Esophagus mucosa (tissue), 1 donor: ENCODE measurements at places on chromosomes 6 and 20. TPM values are rescaled to one million over a fixed set of nuclear protein-coding genes. Genes with fewer than 3 reads are reported as not detected.

PROKR2 gene
- not detected for total RNA-seq

VSX1 gene
- not detected for total RNA-seq

TSPO2 gene
- not detected for total RNA-seq

EPB41L2 gene
- total RNA-seq: 9.1 TPM

SLC22A2 gene
- not detected for total RNA-seq

C20orf202 gene
- 0.24 TPM for total RNA-seq

RNF182 gene
- 0.20 TPM for total RNA-seq

SCRT2 gene
- not detected for total RNA-seq

- ATAC-seq: no peak
These were observed 154.9 kb upstream of the BMP2 start for GRCh38 chr20:6612606-6612923.

DNA sequence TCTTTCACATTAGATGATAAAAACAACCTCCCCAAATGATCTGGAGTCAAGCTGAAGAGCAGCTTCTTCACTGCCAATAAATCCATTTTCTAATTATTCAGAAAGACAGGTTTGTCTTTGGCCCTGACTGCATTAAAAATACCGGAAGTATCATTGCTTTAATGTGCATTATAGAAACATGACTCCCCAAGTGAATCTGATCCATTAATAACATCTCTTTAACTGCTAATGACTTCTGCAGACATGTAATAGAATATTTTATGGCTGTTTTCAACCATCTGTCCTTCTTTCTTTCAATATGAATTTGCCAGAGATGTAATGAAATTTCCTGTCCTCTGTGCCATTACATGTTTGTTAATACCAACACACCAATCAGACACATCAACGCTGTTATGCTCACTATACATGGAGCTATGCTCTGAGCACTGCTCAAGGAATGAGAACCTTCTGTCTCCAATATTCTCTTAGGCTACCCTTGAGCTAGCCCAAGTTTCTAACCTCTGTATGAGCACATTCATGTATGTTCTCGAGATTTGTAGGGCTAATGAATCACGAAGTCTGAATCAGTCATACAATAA is 87.8 kb downstream of the LYRM4 start:
- ATAC-seq: no peak

DNA sequence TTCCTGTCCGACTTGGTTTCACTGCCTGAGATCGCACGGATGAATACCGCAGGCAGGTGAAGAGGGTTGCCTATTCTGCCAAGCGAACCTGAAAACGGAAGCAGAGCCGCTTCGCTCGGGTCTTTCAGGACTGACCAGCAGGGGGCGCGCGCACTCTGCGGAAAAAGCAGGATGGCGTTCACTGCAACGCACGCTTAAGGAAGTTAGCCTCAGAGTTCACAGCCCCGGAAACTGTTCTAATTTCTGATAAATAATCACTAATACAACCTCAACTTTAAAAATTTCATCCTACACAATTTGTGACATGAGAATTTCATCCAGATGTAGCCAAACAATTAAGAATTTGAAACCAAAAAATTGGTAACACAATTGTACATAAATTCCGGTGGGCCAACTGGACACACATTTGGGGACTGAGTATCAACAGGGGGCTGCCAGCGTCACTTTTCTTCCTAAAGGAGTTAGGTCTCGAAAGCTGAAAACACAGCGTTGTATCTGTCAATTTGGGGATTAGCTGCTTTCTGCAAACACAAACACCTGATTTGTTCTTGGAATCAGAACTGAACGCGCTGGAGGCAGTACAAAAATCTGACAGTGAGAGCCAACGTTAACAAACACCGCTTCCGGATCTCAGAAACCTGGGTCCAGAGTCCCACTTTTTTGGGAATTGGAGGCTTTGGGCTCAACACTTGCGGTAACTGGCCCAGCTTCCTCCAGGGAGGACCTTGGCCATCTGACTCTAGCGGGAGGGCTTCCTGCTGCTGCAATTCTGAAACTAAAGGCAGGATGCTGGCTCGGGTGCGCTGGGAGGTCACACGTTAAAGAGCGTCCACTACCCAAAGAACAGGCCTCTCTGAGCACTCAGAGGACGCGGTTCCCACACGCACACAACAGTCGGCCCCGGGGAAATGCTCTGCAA is 8.8 kb downstream of the PXDC1 start:
- ATAC-seq: peak; percentile 77

DNA sequence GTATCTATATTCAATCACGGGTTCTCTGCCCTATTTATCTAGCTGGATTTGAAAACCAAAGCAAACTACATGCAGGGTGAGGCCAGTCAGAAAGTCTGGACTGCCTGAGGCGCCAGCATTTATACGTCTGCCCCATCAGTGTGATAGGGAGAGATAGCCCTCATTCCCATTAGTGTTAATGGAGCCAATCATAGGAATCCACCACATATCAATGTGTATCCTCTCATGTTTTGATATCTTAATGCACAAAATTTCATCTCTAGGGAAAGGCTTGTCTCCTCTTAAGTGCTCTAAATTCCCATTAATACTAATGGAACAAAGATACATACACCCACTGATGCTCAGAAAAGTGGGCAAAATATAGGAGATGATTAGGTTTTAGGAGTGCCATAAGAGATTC is 376.2 kb downstream of the BTBD3 start:
- no peak for ATAC-seq

DNA sequence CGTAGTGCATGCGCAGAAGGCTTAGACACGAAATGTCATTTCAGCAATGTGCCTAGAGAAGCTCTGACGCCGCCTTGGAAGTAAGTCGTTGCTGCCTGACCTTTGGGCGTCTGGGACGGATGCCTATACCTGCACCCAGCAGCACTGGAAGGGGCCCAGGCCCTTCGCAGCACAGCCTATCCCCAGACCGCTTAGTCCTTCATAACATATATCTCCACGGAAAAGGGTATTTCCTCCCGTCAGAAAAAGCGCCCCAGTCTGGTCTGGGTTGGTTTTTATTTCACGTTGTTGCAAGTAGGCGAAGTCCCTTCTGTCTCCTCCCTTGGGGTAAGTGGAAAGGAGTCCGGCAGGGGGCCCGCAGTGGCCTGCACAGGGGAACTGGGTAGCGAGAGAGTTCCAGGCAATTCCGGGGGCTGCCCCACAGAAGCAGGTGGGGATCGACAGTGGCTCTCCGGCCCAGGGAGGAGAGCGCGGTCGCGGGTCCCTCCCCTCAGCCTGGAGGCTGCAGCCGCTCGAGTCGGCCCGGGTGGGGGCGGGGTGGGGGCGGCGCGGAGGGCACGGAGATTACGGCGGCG is 559 bp upstream of the EYA4 start:
- ATAC-seq: no peak

DNA sequence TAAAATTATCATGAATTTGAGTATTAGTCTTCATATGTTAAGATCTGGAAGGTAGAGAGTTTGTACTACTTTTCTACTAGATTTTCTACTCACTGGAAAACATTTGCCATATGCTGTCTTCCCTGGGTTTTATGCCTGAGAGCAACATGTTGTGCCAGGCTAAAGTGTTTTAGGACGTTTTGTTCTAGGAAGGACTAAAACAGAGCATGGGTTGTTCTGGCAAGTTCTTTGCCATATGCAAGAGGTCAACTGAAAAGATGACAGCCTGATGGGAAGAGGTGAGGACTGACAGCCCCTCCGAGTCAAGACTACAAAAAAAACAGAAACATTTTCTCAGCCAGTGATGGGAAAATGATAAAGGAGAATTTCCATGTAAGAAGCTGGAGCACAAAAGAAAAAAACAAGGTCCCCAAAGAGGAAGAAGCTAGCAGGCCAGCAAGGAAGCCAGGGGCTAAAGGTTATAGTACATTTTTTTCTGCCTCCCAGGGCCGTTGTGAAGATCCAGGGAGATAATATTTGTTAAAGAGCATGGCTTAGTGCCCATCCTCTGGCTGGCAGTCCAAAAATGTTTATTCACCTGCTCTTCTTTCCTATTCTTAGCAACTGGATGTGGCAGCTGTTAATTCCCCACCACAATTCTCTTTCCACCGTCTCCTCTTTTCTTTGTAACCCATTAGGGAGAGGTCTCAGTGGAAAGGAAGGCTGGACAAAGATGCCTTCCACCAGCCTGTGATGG is 7.8 kb downstream of the SCGN start:
- ATAC-seq: no peak

- no peak for ATAC-seq
These were observed 628.0 kb downstream of the HTR1B start for GRCh38 chr6:76835293-76835692.

GRCh38 chr6:118350881-118351430 is 197.1 kb upstream of the PLN start:
- ATAC-seq: no peak

DNA sequence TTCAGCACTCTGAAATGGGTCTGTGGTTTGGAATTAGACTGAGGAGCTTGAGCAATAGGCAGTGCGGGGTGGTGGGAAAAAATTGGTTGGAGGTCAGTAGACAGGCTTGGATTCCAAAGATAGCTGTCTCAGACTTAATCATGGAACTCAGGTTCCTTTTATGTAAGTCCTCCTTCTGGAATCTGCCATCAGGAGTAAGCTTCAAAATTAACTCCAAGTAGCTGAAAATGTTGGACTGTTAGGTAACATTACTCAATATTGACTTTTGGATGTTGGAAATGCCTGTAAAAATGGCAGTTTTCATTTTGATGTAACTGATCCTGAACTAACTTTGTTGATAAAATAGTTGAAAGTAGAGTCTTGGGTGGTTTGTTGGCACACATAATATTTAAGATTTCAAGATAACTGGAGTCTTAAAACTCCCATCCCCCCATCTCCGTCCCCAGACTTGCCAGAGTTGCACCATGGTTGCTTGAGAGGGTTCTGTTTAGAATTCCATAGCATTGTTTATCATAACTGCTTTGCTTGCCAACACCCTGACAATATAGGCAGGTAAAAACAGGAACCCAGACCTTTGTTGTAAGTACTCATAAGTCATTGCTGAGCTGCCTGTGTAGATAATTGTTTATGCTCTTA is 83.0 kb downstream of the PHF20 start:
- ATAC-seq: no peak

GRCh38 chr6:20605581-20605980 is 71.3 kb downstream of the CDKAL1 start:
- peak; percentile 31 for ATAC-seq

- no peak for ATAC-seq
These were observed 32.4 kb upstream of the SMOC2 start for GRCh38 chr6:168408504-168409136.

DNA sequence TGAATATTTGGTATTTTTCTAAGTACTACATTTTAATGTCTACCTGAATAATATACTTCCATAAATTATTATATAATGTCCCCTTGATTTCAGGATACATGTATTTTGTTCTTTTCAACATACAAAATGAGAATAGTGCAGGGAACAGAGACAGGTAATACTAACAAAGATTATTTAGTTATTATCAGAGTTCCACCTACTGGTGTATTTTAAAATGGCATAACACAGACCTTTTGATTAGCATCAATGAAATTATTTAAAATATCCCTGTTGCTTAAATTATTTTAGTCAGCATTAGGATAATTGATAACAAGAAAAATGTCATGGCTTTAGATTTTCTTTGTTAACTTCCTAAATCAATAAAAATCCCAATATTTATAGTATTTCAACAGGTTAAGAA is 184.0 kb downstream of the PRDM13 start:
- no peak for ATAC-seq

GRCh38 chr6:22642254-22642653 is 72.9 kb downstream of the HDGFL1 start:
- no peak for ATAC-seq
